ENCODE measurements at places on chromosomes 13 and 19.

- no peak for DNase-seq
Observed at GRCh38 chr13:21008026-21008425, 53.4 kb downstream of the LATS2 start.

DNA sequence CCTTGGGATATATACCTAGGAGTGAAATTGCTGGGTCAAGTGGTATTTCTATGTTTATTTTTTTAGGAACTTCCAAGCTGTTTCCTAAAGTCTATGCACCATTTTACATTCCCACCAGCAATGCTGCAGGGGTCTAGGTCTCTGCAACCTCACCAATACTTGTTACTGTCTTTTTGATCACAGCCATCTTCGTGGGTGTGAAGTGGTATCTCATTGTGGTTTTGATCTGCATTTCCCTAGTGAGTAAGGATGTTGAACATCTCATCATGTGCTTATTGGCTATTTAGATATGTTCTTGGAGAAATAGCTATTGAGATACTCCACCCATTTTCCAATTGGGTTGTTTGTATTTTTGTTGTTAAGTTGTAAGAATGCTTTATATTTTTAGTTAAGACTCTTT, 2.7 kb downstream of the OR10H2 start:
- DNase-seq, result no peak

DNA sequence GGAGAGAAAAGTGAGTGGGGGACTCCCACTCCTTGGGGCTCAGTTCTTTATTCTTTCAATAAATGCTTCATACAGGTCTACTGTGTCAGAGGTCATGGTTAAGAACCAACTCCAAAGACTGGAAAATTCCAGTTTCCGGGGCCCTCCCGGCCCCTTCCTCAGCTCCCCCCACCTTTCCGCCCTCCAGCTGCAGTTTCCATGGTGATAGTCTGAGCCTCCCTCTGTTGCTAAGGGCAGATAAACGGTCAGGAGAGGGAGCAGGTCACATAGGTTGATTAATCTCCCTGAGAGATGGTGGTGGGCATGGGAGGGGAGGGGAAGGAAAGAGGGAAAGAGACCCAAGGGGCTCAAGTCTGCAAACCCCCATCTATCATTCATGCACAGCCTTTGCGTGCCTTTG, 131.5 kb upstream of the USP29 start:
- no peak for DNase-seq

GRCh38 chr19:43739439-43740235, 15.1 kb downstream of the SMG9 start:
- no peak for DNase-seq

DNA sequence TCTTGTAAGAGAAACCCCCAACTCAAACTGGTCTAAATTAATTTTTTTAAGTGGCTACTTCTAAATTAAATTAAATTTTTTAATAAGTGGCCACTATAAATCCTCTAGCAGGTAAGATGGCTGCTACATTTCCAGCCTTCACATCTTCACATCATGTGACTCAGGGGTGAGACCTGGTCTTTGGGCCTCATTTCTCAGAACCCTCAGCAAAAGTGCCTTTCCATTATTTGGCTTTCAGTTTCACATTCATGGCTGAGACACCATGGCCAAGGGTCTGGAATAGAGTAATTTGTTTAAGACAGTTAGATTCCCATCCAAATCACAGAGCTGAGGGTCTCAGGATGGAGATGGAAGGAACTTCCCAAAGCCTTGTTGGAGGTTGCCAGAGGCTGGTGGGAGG, 47.5 kb downstream of the DCT start:
- no peak for DNase-seq

Data from ascending aorta (tissue), 2 donors.